Gastroesophageal sphincter (tissue), 4 donors: ENCODE measurements at places on chromosomes 5 and 9. TPM values are rescaled to one million over a fixed set of nuclear protein-coding genes. Genes with fewer than 3 reads are reported as not detected.

DNA sequence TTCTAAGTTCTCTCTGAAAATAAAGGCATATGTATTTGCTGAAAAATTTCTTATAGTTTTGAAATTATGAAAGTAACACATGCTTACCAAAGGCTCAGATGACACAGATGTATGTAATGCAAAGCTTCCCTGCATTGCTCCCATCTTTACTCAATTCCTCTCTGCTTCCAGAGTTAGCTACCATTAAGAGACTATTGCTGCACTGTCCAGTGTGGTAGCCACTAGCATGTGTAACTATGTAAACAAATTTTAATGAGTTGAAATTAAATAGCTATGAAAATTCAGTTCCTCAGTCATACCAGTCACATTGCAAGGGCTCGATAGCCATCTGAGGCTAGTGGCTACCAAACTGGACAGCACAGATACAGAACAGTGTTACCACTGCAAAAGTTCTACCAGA lies 17.9 kb downstream of the FRMD3 start:
- no peak for ATAC-seq

DNA sequence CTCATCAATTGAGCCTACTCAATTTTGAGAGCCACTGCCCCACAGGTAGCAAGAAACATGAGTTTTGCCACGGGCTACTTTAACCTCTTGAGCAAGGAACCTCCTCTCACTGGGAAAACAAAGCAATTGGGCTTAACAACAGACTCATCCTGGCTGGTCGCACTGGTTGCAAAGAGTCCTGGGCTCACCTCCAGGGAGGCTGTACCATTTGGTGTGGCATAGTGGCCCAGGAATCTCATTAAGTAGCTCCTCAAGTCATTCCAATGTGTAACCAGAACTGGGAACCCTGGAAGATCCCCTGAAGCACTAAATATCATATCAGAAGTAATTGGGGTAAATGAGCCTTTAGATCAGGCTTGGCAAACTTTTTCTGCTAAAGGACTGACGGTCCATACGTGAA lies 78.5 kb downstream of the MYO10 start:
- ATAC-seq = no peak

DNA sequence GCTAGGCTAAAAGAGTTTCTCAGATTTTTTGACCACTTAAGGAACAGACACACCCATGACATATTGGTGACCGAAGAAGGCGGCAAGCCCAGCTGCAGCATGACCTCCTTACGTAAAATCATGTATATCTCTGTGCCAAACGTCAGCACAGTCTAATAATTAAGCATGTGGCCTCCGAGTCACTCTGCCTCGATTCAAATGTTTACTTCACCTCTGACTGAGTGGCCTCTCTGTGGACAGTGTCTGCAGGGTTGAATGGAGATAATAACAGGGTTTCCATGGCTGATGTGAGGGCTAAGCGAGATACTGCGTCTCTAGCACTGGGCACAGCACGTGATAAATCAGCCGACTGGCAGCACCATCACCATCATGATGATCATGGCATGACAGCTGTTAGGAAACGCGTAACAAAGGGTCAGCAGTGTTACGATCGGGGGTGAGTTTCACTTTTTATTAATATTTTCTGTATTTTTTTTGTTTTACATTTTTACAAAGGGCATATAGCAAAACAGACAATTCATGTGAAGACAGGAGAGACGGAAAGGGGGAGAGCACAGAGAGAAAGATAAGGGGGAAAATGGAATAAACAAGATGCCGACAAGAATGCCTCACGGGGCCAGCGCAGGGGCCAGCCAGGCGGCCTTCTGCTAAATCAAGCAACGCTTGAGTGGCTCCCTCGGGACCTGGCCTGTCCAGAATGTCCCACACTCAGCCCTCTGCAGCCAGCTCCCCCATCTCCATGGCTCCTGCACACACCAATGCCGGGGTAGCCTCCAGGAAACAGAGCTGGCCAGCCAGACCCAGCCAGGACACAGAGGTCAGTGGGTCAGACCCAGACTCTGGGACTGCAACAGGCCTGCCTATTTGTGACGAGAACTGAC lies 60.3 kb downstream of the ADAMTS2 start:
- peak; percentile 68 for ATAC-seq

GRCh38 chr5:171832775-171833174 lies 47.2 kb downstream of the SMIM23 start:
- ATAC-seq = no peak

GRCh38 chr5:67400752-67401151 lies 204.2 kb upstream of the CD180 start:
- no peak for ATAC-seq

DNA sequence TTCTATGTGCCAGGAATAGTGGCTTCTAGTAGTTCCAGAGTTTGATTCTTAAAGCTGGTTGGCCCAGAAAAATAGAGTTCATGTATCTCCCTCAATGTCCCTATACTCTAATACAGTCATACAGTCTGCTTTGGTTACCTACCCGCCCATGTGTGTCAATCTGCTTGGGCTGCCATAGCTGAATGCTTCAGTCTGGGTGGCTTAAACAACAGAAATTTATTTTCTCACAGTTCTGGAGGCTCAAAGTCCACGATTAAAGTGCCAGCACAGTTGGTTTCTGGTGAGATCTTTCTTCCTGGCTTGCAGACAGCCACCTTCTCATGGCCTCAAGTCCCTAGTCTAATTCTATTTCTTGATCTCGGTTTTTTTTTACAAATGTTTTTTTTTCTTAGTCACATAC lies 1739.0 kb downstream of the MAT2B start:
- ATAC-seq = no peak

GRCh38 chr9:69081261-69081660 lies 45.7 kb downstream of the FXN start:
- no peak for ATAC-seq

DNA sequence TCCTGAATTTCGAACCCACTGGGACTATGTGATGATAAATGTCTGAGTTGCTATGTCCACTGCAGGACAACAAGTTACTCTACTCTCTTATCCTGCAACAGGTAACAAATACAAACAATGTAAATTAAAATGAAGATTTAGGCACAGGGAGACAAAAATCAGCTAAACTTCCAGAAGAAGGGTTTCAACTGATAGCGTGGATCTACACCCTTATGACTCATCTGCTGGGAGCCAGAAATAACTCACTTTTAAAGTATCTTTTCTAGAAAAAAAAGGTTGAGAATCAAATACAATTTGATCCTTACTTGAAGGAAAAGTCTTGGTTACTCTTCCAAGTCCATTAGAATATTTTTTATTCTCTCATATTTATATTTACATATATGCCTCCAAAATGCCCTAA lies 21.4 kb downstream of the PJA2 start:
- no peak for ATAC-seq

The TMEFF1 gene
- 0.10 TPM for total RNA-seq

The N4BP3 gene
- total RNA-seq = 4.8 TPM
